Fibroblast of upper back skin (primary cell): ENCODE measurements at places on chromosomes 2 and 18.

GRCh38 chr2:193806088-193806774 is 1611.5 kb upstream of the TMEFF2 start:
- no peak for DNase-seq

DNA sequence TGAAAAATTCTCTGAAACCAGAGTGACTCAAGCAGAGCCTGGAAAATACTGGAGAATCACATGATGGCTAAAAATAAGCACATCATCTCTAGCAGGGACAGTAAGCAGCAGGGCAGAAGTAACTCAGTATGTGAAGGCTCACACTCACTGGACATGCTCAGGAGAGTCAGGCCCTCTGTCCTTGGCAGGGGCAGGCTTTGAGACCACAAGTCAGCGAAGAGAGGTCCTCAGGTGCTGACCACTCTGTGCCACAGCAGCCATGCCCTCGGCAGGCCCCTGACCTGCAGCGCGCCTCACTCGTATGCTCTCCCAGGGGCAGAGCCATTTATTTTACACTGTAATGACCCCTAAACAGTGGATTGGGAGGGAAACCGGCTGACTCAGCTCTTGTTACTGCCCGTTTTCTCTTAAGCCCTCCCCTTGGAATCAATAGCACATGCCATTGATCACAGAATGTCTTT is 76.8 kb downstream of the MAPRE2 start:
- DNase-seq, result peak; percentile 60

DNA sequence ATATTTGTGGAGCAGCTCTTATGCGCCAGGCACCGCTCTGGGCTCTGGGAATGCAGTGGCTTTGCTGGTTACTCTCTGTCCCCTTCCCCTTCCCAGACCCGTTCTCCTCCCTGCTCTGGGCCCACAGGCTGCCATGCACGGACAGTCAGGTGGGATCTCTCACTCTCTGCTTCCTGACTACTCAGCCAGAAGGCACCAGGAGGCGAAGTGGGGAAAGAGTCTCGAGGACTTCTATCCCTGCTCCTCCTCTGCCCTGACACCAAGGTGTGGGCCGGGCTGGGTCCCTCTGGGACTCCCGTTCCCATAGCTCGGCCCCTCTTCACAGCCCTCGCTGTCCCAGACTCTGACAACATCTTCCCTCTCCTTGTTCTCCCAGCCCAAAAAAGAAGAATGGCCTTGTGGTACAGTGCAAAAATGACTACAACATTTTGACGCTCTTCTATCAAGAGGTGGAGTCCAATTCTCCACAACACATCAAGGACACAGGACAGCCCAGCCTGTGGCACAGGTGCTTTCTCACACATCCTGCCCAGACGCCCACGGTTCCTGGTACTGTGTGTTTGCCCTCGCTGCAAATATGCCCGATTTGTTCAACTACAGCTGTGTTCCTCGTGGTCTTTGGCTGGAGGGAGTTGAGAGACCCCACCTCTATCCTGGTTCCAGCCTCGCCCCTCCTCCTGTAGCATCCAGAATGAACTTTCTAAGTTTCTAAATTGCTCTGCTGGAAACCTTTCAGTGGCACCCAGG is 14.0 kb upstream of the DUSP2 start:
- DNase-seq, result no peak

GRCh38 chr18:23071285-23071684 is 64.0 kb upstream of the CABLES1 start:
- DNase-seq, result peak; percentile 70

GRCh38 chr2:222709191-222709891 is 37.9 kb downstream of the MOGAT1 start:
- peak; percentile 99 for DNase-seq

GRCh38 chr2:137096187-137096586 is 330.8 kb downstream of the THSD7B start:
- no peak for DNase-seq

DNA sequence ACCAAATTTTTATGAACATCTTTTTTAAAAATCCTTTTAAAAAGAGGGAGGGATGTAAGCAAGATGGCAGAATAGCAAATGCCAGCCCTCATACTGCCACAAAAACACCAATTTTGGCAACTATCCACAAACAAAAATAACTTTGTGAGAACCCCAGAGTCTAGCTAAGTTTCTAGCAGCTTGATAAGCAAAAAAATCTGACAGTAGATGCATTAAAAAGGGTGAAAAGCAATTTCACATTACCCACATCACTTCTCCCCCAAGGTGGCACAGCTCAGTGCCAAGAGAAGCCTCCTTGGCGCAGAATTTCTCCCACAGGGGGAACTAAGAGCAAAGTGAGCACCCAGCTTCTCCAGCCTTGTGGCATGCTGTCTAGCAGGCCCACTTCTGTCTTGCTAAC is 74.6 kb downstream of the L3MBTL4 start:
- DNase-seq, result no peak

GRCh38 chr2:3001615-3002560 is 375.7 kb downstream of the EIPR1 start:
- peak; percentile 17 for DNase-seq

DNA sequence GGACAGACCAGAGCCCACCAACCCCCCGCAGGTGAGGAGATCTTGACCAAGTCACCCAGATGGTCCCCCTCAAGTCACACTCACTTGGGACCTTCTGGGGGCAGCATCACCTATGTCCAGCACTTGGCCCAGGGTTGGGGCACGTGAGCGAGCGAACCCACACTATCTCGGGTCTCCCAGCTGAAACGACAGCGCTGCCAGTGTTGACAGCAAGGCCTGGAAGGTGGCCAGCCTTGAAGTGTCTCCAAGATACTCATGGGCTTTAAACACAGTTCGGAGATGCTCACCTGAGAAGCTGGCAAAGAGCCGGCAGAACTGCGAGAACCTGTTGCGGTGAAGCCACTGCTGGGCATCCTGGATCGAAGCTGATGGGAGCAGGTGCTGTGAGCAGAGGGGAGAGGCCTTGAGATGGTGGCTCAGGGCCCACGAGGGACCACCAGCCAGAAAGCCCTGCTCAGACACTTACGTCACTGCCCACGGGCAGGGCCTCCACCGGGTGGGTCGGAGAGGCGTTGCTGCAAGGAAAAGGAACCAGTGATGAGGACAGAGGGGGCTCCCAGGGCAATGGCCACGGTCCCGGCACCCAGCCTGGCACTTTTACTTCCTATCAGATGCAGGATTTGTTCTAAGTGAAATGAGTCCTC is 47.5 kb downstream of the TFCP2L1 start:
- no peak for DNase-seq

- DNase-seq, result no peak
These were observed 40.5 kb downstream of the STK25 start for GRCh38 chr2:241467777-241468475.

- no peak for DNase-seq
These were observed 65.0 kb downstream of the AP1S3 start for GRCh38 chr2:223772363-223772762.

DNA sequence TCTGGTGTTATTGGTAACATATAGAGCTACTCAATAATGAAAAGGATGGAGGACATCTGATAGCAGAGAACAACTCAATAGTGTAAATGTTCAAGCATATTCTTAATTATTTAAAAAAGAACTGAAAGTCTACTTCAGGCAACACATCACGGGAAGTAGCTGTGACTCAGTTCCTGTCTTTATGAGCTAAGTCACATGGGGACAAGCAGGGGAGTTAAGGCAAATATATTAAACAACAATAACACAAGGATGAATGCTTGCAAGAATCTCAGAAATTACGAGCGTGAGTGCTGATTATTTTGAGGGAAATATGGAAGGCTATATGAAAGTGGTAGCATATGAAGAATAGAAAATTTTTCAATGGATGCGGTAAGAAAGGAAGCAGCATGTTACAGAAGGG is 4.0 kb upstream of the HNMT start:
- DNase-seq, result no peak

GRCh38 chr2:205073433-205074020 is 528.3 kb downstream of the PARD3B start:
- DNase-seq, result no peak
